ENCODE measurements at places on chromosomes 6 and 20.

GRCh38 chr6:61558796-61559195, 727.2 kb downstream of the KHDRBS2 start:
- no peak for DNase-seq

DNA sequence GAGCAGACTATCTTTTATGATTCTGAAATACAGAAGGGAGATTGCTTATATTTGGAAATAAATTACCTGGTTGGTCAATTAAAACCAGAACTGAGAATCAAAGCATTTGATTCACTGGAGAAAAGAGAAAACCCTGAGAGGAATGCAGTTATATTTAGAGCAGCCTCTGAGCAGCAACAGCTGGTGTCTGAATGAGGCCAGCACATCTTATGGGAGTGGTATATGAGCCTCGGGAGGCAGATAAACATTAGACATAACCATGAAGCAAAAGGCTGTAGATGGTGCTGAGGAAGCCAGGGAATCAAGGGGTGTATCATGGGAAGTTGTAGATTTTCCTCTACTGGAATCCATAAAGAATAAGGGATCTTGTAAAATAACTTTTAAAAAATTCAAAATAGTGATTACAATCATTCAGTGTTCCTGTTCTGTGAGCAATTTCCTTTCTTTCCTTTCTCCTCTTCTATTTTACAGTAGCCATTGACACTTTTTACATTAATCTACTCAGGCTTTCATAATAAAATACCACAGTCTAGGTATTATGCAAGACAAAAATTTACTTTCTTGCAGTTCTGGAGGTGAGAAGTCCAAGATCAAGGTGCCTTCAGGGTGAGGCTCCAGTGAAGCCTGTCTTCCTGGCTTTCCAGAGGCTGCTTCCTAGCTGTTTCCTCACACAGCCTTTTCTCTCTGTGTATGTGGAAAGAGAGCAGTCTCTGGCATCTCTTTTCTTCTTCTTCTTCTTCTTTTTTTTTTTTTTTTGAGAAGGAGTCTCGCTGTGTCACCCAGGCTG, 32.8 kb upstream of the ENPP5 start:
- DNase-seq: no peak

- no peak for DNase-seq
Observed at GRCh38 chr20:46930640-46931339, 36.1 kb downstream of the EYA2 start.

DNA sequence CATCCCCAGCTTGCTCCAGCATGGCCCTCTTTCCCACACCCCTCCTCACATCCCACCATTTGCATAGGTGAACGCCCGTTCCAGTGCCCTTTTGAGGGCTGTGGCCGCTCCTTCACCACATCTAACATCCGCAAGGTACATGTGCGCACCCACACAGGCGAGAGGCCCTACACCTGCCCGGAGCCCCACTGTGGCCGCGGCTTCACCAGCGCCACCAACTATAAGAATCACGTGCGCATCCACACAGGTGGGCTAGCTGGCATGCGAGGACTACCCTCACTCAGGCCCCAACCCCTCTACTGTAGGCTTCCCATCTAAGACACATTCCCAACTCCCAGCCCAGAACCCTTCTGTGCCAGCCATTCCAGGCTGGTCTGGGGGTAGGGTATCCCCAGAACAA, 6.1 kb upstream of the DEF6 start:
- no peak for DNase-seq

GRCh38 chr20:50338479-50339391, 148.1 kb downstream of the CEBPB start:
- DNase-seq: no peak

Measured in COR-L47 (cell line).